ENCODE measurements at places on chromosomes 7 and 10.
A peak's percentile ranks its signal among the peaks of the same experiment; 100 is the strongest.

DNA sequence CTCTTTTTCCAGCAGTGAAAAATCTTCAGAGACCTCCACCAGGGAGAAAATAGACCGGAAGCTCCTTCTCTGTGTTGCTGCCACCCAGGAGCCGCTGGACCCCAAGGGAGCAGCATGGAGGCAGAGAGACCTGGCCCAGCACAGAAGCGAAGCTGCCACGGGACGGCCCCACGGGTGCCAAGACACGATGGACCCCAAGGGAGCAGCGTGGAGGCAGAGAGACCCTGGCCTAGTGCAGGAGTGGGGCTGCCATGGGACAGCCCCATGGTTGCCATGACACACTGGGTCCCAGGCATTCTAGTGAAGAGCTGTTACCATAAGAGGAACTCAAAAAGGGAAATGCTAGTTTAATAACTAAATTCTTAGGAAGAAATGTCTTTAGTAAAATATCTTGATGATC lies 186.3 kb downstream of the PTPRN2 start:
- no peak for DNase-seq

- DNase-seq: no peak
Measured at GRCh38 chr7:115083935-115084334, 162.0 kb downstream of the MDFIC start.

- peak; percentile 47 for DNase-seq
Measured at GRCh38 chr10:42926843-42927242, 144.2 kb downstream of the BMS1 start.

GRCh38 chr7:47147213-47147631 lies 434.7 kb downstream of the TNS3 start:
- peak; percentile 12 for DNase-seq

DNA sequence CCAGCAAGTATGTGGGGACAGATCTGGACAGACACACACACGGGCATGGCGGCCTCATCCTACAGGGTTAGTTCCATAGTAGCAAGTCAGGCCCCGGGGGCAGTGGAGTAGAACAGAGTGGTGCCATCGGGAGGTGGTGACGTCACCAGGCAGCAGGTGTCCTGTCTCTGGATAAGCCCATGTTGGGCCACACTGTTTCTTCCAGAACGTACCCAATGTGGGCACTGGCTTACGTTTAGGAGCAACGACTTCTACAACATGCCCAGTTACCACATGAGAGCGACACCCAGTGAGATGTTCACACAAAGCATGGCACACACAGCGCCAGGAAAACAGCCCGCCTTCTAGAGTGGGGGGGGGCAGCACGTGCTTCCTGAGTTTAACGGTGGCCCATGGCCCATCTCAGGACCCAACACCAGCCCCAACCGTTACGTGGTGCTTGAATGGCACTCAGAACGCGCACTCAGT lies 67.8 kb downstream of the CTBP2 start:
- no peak for DNase-seq

- no peak for DNase-seq
Measured at GRCh38 chr7:78718212-78718611, 735.3 kb downstream of the MAGI2 start.

DNA sequence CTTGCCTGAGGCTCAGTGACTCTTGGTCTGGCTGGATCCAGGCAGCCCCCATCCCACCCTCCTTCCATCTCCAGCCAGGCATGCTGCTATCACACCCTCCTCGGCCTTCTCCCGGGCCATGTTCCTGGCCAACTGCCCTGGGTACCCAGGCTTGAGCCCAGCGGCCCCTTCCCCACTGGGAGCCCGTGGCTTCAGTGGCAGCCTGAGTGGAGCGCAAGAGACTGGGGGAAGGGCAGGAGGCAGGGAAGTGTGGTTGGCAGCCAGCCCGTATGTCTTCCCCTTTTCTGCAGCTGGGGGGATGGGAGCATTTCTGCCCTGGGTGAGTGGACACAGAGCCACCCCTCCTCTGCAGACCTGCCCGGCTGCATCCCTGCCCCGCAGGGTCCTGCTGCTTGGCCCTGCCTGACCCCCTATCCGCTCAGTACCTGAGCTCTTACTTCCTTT lies 148.5 kb downstream of the ARHGAP22 start:
- DNase-seq: peak; percentile 56

- no peak for DNase-seq
Measured at GRCh38 chr10:93463723-93464476, 18.2 kb downstream of the MYOF start.

- DNase-seq: peak; percentile 88
Measured at GRCh38 chr10:97713826-97714400, 383 bp downstream of the MARVELD1 start.

DNA sequence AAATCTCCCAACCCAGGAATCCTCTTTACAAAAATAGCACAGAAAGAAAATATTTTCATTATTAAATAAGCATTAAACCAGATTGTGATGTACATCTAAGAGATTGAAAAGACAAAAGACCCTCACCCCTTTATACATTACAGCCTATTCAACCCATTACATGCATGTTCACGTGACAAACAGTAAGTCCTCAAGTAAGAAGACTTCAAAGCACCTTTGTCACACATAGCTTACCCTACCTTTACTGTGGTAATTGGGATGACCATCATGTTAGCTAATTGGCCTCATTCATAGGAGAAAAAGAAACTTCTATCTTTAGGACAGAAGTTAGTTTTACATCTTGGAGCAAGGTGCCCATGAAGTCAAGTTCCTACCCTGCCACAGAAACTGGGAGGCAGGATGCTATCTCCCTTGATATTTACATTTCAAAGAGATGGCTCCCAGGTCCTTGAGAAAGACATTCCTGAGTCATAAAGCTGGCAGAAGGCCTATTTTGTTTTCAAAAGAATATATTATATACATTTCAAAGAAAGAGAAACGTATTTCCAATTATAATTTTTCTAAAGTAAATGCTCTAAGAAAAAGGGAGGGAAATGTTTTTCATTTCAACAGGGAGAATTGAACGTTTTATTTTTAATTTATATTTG lies 48.1 kb downstream of the GNAI1 start:
- no peak for DNase-seq

DNA sequence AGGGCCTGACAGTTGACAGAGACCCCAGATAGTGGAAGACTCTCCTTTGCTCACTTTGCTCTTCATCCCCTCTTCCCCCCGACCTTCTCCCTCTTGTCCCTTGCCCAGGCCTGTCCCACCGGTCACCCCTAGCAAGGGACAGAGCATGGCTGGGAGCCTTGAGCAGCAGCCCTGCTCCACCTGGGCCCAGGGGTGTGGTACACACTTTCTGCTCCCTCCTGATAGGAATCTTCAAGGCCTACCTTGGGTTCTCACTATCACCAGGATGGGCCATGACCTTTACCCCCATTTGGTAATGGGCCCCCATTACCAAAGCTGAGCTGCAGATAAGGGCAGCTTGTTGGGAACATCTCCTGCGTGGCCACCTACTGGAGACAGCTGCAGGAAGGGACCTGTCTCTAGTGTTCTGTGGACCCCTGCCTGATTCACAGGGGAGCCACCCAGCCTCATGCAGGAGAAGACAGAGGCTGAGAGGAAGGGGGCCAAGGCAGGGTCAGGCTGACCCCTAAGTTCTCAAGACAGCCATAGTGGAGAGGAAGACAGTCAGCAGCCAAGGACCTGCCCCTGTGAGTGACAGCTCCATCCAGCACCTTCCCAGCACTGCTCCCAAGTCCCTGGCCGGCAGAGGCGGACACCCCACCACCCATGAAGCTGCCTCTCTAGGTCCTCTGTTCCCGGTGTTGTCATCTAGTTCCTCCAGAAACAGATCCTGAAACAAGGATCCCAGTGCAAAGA lies 913 bp upstream of the NPC1L1 start:
- no peak for DNase-seq

- DNase-seq: no peak
Measured at GRCh38 chr10:34715511-34716187, 99.4 kb downstream of the PARD3 start.

DNA sequence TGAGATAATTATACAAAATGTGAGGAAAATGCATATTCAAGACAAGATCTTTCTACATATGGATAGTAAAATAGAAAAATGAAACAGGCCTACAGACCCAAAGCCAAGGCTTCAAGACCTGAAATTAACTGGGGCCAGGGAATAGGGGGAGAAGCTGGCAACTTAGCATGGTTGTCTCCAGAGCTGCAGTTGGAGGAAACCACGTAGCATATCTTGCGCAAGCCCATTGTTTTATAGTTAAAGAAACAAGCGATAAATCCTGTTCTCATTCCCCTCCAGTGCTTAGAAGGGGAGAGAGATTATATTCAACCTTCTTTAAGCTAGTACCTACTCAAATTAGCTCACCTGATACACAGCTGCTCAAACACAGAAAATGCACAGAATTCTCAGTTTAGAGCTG lies 197.1 kb downstream of the SORCS1 start:
- DNase-seq: no peak

DNA sequence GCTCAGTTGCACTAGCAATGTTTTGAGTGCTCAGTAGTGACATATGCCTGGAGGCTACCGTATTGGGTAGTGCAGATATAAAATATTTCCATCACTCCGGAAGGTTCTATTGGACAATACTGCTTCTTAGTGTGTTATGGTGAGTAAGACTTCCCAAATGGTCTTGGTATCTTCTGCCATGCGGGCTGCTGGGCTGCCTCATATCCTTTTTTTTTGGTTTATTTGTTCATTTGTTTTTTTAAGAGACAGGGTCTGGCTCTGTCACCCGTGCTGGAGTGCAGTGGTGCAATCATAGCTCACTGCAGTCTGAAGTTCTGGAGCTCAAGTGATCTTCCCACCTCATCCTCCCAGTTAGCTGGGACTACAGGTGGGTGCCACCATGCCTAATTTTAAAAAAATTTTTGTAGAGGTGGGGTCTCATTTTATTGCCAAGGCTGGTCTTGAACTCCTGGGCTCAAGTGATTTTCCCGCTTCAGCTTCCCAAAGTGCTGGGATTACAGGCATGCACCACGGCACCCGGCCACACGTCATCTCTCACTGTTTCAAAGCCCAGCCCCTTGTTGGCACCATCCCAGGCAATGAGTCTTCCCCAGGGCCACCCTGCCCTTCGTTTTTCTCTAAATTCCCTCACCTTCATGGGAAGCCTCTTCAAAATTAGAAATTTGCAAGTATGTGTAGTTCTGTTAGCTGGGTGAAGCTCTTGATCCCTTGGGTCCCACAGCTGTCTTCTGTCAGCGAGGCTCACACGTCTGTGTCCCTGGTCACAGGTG lies 111.0 kb upstream of the KLF14 start:
- DNase-seq: no peak

GRCh38 chr7:22444181-22444971 lies 55.6 kb downstream of the STEAP1B start:
- DNase-seq: no peak

DNA sequence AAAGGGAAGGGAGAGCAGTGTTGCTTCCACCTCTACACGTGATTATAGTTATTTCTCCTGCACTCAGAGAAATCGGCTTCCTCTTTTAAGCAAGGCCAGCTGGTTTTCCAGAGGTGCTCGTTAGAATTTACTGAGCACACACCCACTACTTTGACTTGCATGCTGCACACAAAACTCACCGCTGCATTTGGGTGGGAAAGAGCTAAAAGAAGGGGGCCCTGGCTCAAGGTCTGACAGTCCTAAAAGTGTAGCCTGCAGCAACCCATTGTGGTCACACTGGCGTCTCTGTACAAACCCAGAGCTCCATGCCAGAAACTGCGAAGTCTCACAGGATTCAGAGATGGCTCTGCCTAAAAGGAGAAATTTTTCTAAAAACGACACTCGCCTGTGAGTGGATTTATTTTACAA lies 133.7 kb downstream of the SLC25A13 start:
- DNase-seq: peak; percentile 13

GRCh38 chr10:131857156-131858117 lies 43.4 kb upstream of the PPP2R2D start:
- DNase-seq: no peak

GRCh38 chr7:47552621-47553020 lies 29.3 kb downstream of the TNS3 start:
- DNase-seq: no peak

DNA sequence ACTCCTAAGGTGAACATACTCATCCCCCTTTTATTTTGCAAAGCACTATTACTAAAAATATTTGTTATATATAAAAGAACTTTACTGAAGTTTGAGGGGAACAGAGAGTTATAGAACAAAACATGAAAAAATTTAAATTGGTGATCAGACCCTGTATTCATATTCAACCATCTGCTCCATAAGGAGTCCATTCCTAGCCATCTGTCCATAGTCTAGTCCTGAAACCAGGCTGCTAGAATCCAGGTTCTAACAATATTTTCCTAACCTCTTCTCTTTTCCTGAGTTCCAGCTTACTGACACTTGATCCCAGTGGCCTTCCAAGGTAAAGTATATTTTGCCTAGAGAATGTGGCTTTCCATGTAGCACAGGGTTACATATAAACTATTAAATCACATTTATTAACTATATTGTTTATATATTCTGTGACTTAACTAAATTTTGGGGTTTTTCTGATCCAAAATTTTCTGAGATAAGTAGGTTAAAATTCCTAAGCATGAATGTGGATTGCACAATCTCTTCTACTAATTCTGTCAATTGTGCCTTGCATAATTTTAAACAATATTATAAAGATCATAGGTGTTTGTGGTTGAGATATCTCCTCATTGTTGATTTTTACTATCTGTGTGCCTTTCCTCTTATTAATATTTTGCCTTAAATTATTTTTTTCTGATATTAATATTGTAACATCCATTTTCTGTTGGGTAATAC lies 137.6 kb upstream of the MAGI2 start:
- DNase-seq: no peak

- no peak for DNase-seq
Measured at GRCh38 chr10:108789919-108790318, 1133.4 kb downstream of the XPNPEP1 start.

GRCh38 chr7:91657483-91658071 lies 222.9 kb downstream of the MTERF1 start:
- no peak for DNase-seq

GRCh38 chr7:94414481-94414880 lies 19.8 kb downstream of the COL1A2 start:
- no peak for DNase-seq

GRCh38 chr10:132164761-132165278 lies 21.9 kb upstream of the DPYSL4 start:
- peak; percentile 60 for DNase-seq

- DNase-seq: no peak
Measured at GRCh38 chr7:76351372-76351771, 7.4 kb downstream of the YWHAG start.

DNA sequence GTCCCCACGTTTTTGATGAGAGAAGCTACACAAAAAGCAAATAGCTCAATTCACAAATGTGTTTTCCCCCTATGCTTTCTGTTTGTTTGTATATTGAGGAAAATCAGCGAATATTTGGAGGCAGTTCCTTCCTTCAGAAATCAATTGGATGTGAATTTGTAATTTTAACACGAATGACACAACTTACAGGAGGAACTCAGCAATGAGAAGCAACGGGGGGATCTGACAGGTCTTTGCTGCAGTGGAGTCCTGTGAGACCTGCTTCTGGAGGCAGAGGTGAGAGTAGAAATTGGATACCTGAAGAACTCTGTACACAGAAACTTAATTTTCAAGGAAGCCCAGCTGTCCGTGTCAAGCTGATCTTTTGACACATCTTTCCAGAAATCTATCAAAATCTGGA lies 370.4 kb downstream of the GFRA1 start:
- DNase-seq: no peak

GRCh38 chr10:109958059-109958458 lies 34.7 kb upstream of the XPNPEP1 start:
- no peak for DNase-seq

GRCh38 chr7:6563936-6564770 lies 12.9 kb upstream of the GRID2IP start:
- no peak for DNase-seq

GRCh38 chr10:5551531-5552375 lies 27.0 kb downstream of the CALML3 start:
- DNase-seq: peak; percentile 52
